Suppressor macrophage (primary cell): ENCODE measurements at places on chromosomes 5 and 9.
A peak's percentile ranks its signal among the peaks of the same experiment; 100 is the strongest.

- no peak for DNase-seq
Measured at GRCh38 chr9:70578720-70579119, 164.3 kb upstream of the KLF9 start.

GRCh38 chr5:170448221-170448620 lies 55.6 kb upstream of the KCNIP1 start:
- no peak for DNase-seq

- no peak for DNase-seq
Measured at GRCh38 chr9:77872863-77873262, 158.7 kb downstream of the GNAQ start.

- no peak for DNase-seq
Measured at GRCh38 chr5:37552770-37553719, 173.9 kb downstream of the WDR70 start.

DNA sequence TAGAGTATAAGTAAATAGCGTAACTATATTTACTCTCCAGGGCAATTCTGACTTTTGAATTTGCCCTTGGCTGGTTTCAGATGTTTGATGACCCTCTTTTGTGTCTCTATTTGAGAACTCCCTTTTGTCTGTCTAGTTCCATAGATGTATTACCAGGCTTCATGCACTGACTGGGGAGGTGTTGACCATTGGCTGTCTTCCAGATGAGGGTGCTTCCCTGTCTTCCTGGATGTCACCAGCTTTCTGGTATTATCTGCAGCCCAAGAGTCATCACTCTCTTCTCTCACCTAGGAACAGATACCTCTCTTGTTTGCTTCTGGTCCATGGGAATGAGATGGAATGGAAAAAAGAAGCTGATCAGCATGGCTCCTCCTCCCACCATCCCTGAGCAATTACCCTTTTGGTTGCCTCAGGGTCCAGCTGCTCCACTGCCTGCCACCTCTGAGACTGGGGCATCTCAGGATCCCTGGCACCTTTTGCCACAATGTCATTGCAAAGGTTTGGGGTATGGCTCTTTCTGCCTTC lies 58.7 kb upstream of the TMED7 start:
- no peak for DNase-seq

GRCh38 chr5:73946278-73946677 lies 320.3 kb downstream of the ARHGEF28 start:
- no peak for DNase-seq

DNA sequence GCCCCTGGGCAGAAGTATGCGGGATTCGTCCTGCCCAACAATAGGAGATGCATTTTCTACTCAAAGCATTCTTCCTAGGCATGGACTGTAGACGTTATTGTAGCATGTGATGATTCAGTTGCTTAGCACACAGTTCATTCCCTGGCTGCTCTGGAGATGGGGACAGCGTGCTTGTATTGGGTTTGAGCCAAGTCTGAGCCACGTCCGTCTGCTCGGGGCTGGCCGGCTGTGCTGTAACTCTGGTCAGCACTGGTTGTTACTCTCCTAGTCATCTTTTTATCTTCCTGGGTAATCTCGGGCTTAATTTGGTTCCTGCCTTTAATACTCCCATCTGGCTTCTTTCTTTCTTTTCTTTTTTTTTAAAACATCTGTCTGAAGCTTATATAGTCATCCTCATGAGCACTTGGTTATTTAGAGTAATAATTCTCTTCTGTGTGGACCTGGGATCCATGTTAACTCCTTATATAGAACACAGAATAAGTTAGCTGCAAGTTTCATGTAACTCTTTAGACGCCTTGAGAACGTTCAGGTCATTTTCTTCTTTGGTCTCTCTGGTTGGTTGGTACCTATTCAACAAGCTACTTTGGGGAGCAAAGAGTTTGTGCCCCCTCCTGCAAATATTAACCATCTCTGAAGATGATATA lies 118.8 kb upstream of the RPS23 start:
- no peak for DNase-seq

GRCh38 chr5:140633021-140633471 lies at the start of gene CD14:
Gene CD14 (minus strand): TSS chr5:140633175. CDS start chr5:140633071, 104 bp downstream.
- peak; percentile 92 for DNase-seq

GRCh38 chr5:144458216-144458615 lies 287.5 kb downstream of the KCTD16 start:
- no peak for DNase-seq

DNA sequence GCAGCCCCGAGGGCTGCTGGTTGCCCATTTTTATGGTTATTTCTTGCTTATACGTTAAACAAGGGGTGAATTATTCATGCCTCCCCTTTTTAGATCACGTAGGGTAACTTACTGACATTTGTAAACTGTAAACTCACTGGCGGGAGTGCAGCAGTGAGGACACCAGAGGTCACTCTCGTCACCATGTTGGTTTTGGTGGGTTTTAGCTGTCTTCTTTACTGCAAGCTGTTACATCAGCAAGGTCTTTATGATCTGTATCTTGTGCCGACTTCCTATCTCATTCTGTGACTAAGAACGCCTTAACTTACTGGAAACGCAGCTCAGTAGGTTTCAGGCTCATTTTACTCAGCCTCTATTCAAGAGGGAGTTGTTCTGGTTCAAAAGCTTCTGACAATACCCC lies 155.0 kb upstream of the PRDM9 start:
- DNase-seq: no peak

DNA sequence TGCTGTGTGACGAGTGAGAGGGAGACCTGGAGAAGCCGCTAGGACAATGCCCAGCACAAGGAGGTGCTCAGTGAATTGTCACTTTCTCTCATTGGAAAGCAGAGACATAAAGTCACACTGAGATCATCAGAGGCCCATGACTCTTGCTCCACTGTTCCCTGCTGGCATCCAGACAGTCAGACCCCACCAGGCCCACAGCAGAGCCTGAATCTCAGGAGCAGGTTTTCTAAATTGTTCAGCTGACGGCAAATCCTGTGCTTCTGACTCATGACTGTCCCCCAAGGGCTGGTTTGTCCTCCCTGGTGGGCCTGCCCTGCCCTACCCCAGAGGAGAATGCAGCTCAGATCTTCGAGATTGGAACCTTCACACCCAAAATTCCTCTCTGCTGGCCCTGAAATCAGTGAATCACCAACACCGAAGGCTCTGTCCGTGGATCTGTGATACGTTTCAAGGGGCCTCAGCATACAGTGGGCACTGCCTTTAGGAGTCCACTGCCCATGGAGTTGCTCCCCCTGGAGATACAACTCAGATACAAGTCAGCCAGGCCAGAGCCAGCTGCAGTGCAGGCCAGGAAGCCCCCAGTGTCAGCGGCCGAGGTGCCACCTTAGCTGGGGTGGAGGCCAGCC lies 2.7 kb downstream of the PTGES start:
- no peak for DNase-seq

DNA sequence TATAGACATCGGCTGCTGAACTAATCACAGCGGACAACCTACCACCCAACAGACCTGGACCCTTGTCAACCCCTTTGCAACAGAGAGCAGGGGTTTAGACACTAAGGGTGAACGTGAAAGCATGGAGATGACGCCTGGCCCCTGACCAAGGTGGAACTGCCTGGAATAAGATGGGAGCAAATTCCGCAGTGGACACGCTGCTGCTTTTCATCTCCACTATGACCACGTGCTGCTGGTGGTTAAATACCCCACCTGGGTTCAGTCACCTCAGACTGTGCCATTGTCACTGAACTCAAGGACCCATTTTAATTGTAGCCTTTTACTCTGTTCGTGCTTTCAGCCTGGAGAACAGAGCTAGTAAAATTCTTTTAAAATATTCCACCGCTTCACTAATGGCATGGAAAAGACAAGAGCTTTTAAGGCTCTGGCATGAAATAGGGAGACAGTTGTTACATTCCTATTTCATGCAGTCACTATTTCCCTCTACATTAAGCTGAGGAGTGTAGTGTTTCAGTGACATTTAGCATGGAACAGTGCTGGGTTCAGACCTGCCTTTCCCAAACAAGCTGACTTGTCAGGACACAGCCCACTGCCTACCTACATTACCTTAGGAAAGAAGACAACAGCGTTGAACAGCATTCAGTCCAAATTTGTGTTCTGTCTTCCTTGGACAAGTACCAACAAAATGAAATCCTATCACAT lies 96.8 kb downstream of the ANKRD18B start:
- no peak for DNase-seq

GRCh38 chr5:169856571-169856970 lies 123.7 kb downstream of the INSYN2B start:
- DNase-seq: no peak

DNA sequence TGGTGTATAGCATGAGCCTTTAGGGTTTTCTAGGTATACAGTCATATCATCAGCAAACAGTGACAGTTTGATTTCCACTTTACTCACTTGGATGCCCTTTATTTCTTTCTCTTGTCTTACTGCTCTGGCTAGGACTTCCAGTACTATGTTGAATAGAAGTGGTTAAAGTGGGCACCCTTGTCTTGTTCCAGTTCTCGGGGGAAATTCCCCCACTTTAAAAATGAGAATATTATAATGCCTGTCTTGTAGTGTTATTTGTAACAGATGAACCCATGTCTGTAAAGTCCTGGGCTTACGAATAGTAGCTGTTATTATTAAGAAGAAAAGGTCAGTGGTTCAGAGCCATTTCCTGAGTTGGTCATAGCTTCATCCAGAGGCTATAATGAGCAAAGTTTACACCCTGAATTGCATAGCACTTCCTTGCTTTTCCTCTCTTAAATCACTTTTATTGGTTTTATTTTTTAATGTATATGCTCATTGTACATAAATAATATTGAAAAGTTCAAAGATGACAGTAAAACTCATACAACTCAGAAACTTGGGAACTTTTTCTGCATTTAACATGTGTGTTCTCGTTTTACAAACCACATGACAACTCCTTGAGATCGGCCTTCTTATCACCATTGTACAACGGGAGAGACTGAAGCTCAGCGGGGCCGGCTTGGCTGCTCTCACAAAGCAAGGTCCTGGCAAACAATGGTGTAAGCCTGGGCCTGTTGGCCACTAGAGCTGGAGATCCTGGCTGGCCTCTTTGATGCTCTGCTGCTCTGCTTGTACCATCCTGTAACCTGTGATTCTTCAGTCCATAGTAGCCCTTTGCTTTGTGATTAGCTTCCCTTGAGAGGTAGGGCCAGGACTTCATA lies 85.2 kb downstream of the CYFIP2 start:
- DNase-seq: no peak

DNA sequence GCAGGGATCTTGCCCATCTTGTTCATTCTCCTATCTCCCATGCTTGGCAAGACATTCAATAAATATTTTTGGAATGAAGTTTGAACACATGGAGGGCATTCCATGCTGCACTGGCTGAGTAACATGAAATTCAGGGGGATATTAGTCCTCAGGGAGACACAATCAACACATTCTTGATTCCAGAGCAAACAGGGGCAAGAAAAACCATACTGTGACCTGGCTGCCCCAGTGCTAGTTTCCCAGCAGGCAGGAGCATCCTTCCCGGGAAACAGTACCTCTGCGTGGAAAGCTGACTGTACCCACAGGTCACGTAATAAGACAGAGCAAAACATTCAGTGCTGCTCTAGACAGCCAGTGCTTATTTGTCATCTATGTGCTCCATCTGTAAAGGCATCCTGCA lies 66.3 kb upstream of the SPOCK1 start:
- DNase-seq: no peak

GRCh38 chr9:117095081-117095480 lies 319.8 kb downstream of the ASTN2 start:
- no peak for DNase-seq

DNA sequence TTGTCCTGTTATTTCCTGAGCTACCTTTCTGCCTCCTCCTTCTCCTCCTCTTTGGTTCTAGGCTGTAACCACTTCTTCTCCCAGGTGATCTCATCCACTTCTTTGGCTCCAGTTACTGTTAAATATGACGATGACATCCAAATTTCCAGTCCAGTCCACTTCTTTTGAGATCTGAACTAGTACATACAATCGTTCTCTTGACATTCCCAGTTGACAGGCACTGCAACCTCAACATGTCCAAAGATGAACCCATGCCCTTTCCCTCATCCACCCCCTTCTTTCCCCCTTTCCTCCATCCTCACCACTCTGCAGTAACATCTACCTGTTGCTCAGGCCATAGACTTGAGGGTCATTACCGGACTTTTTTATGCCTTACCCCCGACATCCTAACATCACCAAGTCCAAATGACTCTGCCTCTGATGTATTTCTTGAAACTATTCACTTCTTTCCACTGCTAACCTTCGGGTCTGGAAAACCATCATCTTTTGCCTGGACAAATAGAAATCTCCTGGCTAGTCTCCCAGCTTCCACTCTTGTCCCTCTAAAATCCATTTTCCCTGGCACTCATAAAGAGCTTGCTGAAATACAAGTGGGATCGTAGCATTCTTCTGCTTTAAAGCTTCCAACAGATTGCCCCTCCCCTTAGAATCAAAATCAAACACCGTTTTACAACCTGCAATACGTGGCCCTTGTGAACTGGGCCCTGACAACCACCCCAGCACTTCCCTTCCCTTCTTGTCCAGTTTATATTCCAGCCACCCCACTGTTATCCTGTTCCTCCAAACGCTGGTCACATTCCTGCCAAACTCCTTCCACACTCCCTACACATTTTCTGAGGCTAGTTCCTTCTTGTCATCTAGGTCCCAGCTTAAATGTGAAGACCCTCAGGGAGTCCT lies 31.5 kb downstream of the KLF9 start:
- no peak for DNase-seq

- peak; percentile 54 for DNase-seq
Measured at GRCh38 chr9:17165764-17166163, 30.9 kb downstream of the CNTLN start.

DNA sequence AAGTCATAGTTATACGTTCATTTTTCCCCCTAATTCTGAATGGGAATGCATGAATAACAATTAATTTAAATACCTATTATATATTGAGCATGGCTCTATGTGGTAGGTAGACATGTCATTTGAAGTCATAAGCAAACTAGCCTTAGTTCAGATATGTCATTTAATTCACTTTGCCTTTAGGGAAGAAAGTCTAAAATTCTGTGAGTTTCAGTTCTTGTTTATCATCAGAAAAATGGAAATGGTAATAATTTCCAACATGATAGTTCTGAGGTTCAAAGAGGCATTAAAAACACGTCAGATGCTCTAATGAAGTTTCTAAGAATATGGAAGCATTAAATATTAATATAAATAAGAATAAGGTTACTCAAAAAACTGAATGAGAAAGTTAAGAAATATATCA lies 13.1 kb upstream of the ANXA1 start:
- no peak for DNase-seq

- DNase-seq: no peak
Measured at GRCh38 chr5:171984748-171985419, 21.6 kb downstream of the FBXW11 start.

DNA sequence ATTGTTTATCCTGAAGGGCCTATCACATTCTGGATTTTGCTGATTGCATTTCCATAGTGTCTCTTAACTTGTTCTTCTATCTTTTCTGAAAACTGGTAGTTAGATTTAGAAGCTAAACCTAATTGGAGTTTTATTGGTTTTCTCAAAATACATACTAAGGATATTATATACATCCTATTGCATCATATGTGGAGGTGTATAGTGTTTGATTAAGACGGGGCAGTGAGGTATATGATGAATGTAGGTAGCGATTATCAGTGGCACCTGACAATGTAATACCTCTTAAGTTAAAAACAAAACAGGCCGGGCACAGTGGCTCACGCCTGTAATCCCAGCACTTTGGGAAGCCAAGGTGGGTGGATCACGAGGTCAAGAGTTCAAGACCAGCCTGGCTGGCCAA lies 35.0 kb downstream of the TGFBR1 start:
- DNase-seq: no peak

GRCh38 chr5:108167174-108167573 lies 214.7 kb downstream of the FBXL17 start:
- DNase-seq: no peak
